ENCODE measurements at places on chromosomes 2 and 18.

DNA sequence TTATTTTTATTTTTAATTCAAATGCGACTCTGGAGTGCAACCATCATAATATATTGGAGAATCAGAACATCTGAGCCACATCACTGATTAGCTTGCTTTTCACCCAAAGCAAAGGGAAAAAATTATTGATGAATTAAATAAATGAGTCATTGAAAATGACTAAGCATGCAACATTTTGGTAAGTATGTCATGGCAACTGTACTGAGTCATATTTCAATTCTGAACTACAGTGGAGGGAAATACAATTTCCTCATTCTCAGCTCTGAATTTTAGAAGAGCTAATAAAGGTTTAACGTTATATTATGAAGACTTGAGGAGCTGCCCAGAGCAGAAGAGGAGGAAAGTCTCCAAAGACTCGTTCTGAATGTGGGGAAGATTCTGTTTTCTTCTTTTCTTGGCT is 89.6 kb upstream of the CCDC68 start:
- DNase-seq, result no peak

DNA sequence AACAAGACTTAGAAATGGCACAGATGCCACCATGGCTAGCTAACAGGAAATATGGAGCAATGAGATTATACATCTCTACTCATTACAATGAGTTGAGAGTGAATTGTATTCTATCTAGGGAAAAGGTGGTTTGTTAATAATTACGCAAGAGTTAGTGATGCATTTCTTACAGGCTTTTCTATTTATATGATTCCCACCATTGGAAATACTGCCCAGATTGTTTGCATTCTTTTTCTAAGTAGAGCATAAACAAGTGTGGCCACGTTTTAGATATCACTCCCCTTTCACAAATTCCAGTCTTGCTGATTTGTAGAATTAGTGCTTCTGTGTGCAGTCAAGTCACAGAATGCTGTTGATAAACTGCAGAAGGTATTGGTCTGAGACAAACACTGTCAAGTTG is 56.6 kb downstream of the ZNF804A start:
- DNase-seq, result no peak

GRCh38 chr2:26128176-26128575 is 44.7 kb upstream of the GAREM2 start:
- DNase-seq, result no peak

DNA sequence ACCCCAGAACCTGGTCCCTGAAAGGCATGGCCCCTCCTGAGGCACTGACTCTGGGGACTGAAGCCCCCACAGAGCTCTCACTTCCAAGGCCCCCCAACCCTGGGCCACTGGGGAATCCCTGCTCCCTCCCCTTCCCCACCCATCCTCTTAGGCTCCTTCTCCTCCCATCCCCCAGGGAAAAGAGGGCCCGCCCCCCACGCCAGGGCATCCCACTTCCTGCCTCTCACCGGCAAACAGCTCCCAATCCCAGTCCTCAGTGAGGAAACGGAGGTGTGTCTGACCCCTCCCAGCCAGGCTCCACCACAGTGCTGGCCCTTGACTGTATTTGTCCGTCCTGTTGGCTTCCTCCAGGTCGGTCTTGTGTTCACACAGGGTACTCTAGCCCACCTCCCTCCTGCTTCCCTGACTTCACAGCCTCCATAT is 35.0 kb upstream of the PTMA start:
- no peak for DNase-seq

GRCh38 chr2:191927319-191927867 is 80.5 kb upstream of the CAVIN2 start:
- peak; percentile 30 for DNase-seq

DNA sequence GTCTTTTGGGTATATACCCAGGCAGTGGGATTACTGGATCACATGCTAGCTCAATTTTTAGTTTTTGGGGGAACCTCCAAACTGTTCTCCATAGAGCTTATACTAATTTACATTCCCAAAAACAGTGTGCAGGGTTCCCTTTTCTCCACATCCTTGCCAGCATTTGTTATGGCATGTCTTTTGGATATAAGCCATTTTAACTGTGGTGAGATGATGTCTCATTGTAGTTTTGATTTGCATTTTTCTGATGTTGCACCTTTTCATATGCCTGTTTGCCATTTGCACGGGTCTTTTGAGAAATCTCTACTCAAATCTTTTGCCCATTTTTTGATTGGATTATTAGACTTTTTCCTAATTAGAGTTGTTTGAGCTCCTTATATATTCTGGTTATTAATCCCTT is 8.0 kb downstream of the FASTKD1 start:
- DNase-seq, result no peak

DNA sequence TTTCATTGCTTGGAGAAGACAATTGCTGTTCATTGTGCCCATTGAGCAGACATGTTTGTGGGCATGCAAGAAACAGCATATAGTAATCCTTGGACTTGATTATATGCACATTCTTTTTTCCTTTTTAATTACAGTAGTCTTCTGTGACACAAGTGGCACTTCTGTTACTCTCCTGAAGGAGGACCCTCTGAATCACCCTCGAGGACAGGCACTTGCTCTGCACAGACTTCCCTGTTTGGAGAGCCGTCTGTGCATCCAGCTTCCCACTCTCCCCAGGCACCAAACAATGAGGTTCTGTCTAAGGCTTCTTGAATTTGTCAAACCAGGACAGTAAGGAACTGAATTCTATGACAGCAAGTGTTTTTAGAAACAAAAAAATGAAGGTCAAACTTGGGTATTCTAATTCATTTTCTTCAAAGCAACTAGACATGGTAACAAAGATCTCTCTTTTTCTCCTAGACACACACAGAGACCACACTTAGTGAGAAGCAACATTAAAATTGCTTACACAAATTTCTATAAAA is 844.6 kb upstream of the ID2 start:
- DNase-seq, result no peak

DNA sequence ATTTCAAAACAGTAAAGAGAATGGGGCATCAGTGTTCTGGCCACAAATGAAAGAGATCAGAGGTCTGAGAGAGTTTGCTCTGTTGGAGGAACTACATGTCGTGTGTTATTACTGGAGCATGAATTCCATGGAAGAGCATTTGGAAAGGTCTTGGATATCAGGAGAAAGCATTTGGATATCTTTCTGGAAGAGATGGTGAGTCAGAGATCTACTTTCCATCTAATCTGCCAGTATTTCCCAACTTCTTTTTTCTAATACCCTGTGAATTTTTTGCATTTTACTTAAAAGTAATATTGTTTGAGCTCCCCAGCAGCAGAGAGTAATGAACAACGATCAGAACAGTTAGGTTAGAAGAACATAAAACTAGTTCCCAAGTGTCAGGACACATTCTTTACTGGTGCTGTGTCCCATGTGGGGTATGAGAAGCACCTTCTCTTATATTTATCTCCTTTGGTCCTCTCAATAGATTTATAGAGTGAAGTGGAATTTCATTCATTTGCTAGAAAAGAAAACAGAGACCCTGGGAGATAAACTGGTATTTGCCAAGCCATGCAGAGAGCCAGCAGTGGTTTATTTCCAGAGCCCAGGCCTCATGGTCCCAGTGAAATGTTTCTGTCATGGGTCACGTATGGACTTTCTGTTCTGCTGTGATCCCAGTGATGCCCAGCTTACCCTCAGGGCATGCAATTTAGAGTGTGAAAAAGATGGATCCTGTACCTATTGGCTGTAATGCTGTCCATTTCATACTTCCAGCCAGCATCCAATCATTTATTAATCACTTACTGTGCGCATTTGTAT is 130.8 kb upstream of the NT5C1B start:
- no peak for DNase-seq

All from erythroblast (primary cell).